ENCODE measurements at places on chromosomes 3 and 15. TPM values are rescaled to one million over a fixed set of nuclear protein-coding genes. Genes with fewer than 3 reads are reported as not detected.

DNA sequence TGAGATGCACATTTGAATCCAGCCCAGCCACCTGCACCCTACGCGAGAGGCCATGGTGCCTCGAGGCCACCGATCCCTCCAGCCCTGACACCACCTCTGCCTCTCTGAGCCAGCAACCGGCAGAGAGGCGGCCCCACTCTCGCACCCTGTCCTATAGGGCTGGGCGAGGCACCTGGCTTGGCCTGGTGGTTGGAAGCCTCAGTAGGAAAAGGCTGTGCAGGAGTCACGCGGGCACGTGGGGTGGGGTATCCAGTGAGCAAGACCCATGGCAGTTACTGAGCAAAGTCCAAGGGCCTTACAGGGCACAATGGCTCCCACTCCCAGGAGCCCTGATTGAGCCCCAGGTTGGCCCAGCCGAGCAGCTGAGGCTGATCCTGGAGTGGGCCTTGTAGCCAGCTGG, 12.4 kb upstream of the DUSP7 start:
- no peak for DNase-seq

- DNase-seq = no peak
Observed at GRCh38 chr15:63556736-63557135, 40.5 kb upstream of the FBXL22 start.

- no peak for DNase-seq
Observed at GRCh38 chr15:78800806-78801205, 10.5 kb downstream of the ADAMTS7 start.

- DNase-seq = no peak
Observed at GRCh38 chr3:64291956-64292355, 66.7 kb upstream of the PRICKLE2 start.

The SLC38A3 gene
- 0.21 TPM for total RNA-seq

DNA sequence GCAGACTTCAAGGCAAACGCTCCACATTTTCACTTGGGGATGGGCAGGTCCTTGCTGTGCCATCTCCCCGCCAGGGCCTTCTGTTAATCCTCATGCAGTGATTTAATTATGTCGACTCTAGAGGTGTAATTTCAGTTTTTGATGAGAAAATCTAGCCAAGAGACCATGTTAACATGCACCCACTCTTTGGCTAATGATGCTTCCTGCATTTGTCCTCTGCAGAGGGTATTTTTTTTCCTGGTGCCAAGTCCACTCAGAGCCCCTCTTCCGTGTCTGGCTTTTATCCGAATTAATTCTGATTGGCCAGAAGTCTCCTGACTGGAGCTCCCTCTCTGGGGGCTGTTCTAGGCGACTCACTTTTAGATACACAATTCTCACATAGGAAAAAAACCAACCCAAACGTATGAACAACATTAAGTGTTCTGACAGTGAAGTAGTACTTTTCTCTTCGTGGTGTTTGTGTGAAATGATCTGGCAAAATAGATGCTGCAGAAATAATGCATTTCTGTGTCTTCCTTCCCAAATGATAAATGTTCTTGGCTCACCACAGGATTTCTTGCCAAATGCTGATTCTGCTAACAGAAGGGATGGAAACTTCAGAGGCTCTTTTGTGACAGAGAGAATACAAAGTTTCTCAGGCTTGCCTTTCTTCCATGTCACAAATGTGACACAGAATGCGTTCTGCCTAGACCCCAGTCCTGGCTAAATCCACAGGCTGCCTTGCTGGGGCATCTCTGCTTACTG, 190.0 kb downstream of the CACNA2D3 start:
- no peak for DNase-seq

DNA sequence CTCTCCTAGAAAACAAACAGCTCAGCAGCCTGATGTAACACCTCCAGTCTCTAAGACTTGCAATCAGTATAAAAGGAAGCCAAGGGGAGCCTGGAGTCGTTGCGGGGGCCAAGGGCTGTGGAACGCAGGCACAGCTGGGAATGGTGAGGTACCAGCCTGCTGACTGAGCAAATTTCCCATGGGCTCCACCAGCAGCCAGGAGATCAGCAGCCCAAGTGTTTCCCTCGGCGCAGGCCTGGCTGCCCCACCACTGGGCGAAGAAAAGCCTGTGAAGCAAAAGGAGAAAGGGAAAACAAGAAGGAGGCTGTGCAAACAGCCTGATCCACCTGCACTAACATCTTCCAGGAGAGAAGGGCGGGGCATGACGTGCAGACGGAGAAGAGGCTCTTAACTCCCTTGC, 155.3 kb downstream of the SHQ1 start:
- peak; percentile 65 for DNase-seq

DNA sequence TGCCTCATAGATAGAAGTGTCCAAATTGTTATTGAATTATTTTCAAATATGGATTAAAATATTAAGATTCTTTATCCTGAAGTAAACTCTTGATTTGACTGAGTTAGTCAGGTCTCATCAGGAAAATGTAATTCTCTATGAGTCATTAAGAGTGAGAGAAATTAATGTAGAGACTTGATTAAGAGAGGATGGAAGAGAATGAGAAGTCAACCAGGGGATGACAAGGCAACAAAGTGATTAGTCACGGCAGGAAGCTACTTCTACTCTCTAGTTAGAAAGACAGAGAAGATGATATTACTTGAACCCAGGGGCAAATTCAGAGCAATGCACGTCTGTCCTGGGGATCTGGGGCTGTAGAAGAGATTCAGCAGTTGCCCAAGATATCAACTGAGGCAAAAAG, 202.5 kb downstream of the LSAMP start:
- no peak for DNase-seq

DNA sequence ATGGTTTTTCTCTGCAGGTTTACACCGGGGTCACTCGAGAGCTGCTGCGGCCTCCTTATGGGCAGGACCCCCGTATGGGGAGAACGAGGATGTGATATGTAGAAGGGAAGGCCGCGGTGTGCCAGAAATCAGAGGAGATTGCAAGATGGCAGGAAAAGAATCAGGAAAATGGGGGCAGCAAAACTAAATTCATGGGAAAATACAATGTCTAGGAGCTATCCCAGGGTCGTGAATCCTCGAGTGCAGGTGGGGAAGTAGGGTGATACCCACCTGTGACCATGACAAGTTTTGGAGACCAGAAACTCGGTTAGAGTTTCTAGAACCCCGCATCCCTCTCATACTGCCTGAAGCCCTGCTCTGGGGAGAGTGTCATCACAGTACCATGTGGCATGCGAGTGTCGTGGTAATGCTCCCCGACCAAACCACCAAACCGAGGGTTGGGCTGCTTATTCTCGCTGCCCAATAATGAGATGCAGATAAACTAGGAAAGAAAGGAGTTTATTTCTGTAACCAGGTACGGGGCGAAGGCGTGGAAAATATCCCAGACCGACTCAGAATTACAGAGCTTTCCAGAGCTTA, 781 bp downstream of the TRNT1 start:
- peak; percentile 11 for DNase-seq

DNA sequence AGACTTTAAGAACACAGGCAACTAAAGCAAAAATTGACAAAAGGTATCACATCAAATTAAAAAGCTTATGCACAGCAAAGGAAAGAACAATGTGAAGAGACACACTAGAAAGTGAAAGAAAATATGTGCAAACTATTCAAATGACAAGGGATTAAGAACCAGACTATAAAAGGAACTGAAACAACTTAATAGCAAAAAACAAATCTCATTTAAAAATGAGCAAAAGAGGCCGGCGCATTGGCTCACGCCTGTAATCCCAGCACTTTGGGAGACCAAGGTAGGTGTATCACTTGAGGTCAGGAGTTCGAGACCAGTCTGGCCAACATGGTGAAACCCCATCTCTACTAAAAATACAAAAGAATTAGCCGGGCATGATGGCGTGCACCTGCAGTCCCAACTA, 14.4 kb downstream of the NGLY1 start:
- DNase-seq = no peak

The C2CD4A gene
- not detected for total RNA-seq

All from H7 (cell line).